ENCODE measurements at places on chromosomes 12 and 14.

DNA sequence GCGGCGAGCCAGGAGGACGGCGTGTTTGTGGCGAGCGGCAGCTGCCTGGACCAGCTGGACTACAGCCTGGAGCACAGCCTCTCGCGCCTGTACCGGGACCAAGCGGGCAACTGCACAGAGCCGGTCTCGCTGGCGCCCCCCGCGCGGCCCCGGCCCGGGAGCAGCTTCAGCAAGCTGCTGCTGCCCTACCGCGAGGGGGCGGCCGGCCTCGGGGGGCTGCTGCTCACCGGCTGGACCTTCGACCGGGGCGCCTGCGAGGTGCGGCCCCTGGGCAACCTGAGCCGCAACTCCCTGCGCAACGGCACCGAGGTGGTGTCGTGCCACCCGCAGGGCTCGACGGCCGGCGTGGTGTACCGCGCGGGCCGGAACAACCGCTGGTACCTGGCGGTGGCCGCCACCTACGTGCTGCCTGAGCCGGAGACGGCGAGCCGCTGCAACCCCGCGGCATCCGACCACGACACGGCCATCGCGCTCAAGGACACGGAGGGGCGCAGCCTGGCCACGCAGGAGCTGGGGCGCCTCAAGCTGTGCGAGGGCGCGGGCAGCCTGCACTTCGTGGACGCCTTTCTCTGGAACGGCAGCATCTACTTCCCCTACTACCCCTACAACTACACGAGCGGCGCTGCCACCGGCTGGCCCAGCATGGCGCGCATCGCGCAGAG, 873 bp downstream of the PLXNC1 start:
- DNase-seq = peak; percentile 24

DNA sequence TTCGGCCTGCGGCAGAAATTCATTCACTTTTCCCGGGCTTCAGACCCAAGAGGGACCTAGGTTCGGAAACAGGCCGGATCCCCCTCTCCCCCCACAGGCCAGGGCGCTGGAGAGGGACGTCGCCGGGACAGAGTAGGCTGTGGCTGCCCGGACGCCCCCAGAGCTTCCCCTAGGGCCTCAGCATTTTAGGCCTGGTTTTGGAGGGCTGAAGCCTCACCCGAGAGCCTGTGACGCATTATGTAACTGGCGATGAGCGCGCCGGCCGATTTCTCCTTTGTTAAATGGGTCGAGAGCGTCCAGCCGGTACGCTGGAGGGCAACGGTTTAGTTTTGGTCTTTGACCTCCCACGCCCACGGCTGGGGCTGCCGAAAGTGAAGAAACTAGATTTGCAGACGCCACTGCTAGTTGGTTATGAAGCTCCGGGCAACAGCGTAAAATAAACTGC, 657 bp downstream of the PEBP1 start:
- DNase-seq = peak; percentile 3

- no peak for DNase-seq
Observed at GRCh38 chr14:101182476-101182875, 279.0 kb upstream of the RTL1 start.

DNA sequence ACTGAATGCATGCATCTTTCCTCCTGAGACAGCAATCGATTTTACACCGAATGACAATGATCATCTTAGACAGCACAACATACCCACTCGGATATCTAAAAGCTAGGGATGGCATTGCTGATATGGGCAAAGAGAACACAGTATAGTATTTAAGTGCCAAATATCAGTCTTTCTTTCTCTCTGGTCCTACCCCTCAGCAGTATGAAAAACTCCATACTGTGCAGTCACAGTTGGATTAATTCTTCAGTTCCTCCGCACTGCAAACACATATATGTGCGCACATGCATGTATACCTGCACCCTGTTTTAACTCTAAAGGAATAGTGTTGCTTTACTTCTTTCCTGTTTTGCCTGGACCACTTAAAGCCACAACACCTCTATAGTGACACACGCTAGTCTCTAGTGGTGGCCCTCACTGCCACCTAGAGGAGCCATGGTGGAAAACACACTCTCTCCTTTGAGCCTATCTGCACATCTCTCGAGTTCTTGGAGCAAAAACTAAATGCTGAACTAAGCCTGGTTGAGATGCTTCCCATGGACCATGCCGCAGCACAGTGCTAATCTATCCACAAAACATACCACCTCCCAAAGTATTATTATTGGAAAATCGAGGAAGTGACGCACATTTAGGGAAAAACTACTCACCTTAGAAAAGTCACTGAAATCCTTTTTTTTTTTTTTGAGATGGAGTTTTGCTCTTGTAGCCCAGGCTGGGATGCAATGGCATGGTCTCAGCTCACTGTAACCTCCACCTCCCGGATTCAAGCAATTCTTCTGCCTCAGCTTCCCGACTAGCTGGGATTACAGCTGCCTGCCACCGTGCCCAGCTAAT, 11.9 kb downstream of the TMEM52B start:
- peak; percentile 19 for DNase-seq

- DNase-seq = no peak
Observed at GRCh38 chr14:88668448-88669116, 105.7 kb downstream of the ZC3H14 start.

GRCh38 chr14:69687606-69688298, 76.4 kb downstream of the SUSD6 start:
- DNase-seq = no peak

GRCh38 chr12:32431025-32431424, 31.7 kb downstream of the FGD4 start:
- DNase-seq = no peak

- DNase-seq = no peak
Observed at GRCh38 chr12:15535352-15535781, 213.1 kb downstream of the PTPRO start.

DNA sequence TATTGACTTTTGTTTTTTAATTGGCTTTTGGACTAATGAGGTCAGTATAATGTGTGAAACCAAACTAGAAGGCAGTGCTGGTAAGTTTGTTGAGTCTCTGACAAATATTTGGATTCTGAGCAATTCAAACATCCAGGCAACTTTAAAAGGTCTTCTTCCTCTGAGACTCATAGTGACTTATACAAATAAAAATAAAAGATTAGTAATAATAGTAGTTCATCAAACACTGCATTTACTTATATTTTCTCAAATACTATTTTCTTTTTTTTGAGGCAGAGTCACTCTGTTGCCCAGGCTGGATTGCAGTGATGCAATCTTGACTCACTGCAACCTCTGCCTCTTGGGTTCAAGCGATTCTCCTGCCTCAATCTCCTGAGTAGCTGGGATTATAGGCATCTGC, 337.9 kb downstream of the DAD1 start:
- no peak for DNase-seq

DNA sequence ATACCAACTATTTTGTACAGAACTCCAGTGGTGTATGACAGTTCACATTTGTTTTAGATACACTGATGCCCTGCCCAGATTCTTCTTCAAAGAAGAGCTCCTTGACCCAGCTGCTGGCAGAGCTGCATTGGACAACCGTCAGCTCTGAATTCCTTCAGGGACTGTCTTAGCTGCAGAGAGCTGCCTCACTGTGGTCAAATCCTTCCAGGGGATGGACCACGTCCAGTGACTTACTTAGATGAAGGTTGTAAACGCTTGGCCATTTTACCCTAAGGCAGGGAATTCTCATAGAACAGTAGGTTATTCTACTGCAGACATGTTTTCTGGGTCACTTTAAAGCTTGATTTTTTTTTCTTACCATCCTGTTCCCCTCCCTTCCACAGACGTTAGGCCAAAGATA, 905.0 kb upstream of the ATXN7L3B start:
- no peak for DNase-seq

All from activated T-helper 1 cell treated with Interleukin-2 at 50 U/mL for 16 hours (primary cell).